Activated T-helper 1 cell treated with anti-CD3 and anti-CD28 coated beads, Interleukin-2, amount 50 U/mL, for 16 hours (primary cell): ENCODE measurements at places on chromosomes 1 and 21.
A peak's percentile ranks its signal among the peaks of the same experiment; 100 is the strongest.

GRCh38 chr21:45805321-45805720, 161.8 kb downstream of the PCBP3 start:
- DNase-seq: no peak

DNA sequence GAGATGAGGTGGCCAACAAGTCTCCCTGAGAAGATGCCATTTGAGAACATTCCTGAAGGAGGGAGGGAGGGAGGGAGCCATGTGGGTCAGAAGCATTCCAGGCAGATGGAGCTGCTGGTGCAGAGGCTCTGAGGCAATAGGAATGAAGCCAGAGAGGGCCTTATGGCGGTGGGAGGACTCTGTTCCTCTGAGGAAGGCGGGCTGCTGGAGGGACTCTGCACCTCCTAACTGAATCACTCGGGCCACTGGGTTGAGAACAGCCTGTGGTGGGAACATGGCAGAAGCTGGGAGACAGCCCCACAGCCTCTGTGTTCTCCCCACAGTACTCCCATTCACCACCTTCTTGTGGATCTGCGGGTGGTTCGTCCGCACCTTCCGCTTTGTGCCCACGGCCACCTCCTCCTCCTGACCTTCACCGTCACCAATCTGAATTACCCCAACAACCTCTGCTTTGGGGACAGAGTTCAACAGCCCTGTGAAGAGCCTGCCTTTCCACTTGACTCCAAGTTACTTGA, 2.4 kb upstream of the TMEM125 start:
- DNase-seq: no peak

GRCh38 chr1:222279591-222279990, 268.3 kb downstream of the HHIPL2 start:
- no peak for DNase-seq

DNA sequence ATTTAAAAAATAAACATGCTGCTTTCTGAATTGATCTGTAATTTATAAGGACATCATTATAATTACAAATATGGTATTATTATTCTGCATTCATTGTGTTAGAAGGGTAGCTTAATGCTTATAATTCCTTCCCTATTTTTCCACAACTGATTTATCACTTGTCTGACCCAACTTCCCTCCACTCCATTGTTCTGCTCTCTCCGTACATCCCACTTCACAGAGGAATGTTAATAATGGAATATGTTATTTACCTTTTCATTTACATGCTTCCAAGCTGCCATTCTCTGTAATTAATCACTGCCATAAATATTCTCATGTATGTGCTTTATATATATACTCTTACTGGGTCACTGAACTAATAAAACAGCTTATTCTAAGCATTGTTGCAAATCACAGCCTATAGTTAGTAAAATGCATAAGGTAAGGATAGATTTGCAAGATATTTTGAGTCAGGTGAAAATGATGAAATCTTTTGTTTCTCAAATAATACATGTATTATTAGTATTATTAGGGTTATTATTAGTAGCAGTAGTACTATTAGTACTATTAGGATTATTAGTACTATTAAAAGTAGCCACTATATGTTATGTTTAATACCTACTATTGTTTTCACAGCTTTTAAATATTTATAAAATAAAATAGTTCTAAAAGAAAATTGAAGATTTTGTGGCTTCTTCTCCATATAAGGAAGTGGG, 70.6 kb upstream of the NEK7 start:
- no peak for DNase-seq

GRCh38 chr1:220680085-220680687, 10.0 kb upstream of the C1orf115 start:
- DNase-seq: no peak

DNA sequence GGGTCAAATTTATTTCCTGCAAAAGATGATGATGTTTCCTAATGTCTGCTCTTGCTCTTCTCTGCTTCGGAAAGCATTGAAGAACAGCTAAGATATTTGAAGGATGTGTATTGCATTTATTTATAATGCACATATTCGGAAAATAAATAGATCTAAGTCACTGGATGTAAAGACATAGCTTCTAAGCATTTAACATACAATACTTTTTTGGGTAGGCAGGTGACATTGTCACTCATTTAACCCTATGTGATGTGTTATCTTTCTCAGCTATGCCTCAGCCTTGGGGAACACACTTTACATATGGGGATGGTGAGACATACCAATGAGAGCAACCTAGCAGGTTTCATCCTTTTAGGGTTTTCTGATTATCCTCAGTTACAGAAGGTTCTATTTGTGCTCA, at the start of gene OR2G2:
OR2G2 (plus strand) TSS at position 301 of the 400 bp plus-strand sequence; CDS start at position 301, 0 bp downstream.
- DNase-seq: no peak

GRCh38 chr1:28037946-28038345, 50.5 kb downstream of the EYA3 start:
- DNase-seq: no peak

DNA sequence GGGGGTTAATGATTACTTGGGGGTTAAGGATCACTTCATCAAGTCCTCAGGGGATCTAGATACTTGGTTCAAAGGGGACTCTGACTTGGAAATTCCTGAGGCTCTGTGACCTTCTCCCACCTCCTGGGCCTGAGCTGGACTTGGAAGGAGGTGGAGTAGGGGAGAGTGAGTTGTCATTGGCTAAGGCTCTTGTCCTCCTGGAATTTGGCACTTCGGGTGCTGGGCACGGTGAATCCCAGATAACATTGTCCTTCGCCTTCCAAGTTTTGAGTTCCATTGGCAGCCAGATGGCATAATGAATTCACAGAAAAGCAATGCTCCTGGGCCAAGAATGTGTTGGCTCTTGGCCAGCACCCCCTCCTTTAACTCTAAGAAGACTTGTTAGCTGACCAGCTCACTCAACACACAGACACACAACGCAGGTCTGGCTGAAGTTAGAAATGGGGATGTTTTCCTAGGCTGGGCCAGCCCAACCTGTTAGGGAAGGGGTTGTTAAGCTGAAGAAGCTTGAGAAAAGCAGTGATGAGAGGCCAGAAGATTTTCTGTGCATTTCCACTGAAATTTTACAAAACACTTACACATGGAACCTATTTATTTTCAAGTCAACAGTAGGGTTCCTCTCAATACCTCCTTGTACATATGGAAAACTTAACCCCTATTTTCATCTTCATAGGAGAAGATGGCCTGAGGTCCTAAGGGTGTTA, 29.7 kb downstream of the SLC26A9 start:
- no peak for DNase-seq

DNA sequence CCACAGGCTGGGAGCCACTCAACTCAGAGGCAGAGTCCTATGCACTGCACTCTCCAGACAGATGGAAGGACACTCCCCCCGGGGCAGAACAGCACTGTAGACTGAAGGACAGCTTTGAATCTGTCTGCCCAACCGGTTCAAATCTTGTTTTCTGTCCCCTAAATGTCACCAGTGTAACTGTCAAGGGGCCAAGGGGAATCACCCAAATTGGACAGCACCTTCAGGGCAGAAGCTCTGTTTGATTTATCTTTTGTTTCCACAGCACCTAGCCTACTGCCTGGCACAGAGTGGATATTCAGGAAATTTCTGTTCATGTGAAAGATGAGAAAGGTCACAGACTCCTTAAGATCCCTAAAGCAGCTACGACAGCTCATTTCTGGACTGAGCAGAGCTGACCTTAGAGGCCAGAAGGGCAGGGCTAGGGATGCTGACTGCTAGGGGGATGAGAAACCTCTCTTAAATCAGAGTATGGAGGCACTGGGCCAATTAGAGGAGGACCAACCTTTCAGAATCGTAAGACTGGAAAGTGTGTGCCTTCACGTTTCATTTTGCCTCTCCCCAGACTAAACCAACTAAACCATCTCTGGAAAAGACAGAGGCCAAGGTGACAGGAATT, 41.0 kb downstream of the ITPKB start:
- DNase-seq: no peak

DNA sequence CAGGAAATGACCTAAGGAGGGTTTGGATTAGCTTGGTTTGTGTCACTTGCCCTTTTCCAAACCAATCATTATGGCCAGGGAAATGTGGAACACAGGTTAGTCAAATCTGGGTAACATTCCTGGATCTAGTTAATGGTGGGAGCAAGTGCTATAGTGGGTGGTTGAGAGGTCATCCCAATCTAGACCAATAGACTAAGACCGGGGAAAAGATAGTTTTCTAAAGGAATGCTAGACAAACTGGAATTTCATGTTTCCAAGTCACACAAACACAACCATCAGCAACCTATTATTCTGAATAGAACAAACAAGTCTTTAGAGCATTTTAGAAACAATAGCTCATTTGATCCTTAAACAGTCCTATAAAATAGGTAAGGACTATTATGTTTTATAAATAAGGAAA, 4.3 kb upstream of the MAN1A2 start:
- no peak for DNase-seq

GRCh38 chr1:159936273-159936904, 9.0 kb downstream of the IGSF9 start:
- peak; percentile 85 for DNase-seq

GRCh38 chr21:38494703-38495102, 3.6 kb downstream of the ERG start:
- no peak for DNase-seq

DNA sequence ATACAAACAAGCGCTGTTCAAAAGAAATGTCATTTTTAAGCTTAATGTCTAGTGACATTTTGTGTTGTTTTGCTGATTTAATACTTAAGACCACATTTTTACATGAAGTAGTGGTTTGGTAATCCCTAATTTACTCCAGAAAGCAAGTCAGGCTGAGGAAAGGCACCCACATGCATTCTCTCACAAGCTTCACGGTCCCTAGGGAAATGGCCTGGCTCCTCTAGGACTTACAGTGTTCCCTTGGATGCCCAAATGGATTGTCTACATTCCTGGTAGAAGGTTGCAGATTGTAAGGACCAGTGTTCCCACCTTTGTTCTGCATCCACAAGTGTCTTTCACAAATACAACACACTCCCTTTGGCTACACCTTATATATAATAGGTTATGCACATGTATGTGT, 9.5 kb downstream of the GPSM2 start:
- DNase-seq: no peak

DNA sequence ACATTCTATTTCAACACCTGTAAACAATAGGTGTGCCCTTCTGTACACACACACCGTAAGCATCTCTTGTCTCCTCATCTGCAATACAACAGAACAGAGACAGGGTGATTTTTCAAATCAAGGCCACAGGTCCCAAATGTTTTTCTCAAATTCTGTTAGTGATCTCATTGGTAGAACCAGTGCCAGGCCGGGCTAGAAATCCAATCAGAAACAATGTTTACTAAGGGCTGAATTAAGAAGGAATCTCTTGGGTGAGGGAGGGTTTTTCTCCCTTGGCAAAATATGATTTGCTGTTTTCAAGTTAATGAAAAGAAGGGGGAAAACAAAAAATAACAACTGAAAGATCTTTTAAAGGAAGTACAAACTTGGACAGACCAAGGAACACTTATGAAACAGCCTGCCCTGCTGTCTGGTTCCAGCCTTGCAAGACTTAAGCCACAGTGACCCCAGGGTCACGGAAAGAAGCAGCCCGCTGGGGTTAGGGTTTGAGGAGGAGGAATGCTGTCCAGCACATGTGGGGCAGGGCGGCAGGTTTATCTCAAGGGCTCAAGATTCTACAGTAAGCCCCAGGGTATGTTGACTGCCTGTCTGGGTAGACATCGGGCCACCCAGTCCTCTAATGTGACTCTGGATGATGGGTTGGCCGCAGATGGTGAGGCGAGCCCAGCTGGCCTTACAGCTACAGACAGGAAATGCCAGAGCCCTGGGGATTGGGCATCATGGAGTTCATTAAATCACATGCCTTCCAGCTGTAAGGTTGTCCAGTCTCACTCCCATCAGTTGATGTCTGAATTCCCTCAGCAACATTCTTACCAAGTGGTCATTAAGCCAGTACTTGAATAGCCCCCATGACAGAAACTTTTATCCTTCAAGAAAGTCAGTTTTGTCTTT, 73.3 kb upstream of the SLC44A3 start:
- no peak for DNase-seq

GRCh38 chr1:43021547-43022474, 63.1 kb upstream of the SLC2A1 start:
- DNase-seq: no peak

DNA sequence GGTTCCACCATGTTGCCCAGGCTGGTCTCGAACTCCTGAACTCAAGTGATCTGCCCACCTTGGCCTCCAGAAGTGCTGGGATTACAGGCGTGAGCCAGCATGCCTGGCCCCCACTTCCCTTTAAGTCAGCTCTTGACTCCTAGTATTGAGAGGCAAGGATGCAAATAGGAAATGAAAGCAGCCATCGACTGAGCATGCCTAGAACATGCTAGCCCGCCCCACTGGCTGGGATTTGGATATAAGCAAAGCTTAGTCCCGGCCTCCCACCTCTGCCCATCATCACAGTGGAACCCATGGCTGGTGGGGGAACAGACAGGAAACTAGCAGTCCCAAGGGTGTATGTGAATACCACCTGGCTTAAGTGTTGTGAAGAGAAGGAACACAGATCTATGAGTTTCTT, 10.5 kb downstream of the C1orf167 start:
- no peak for DNase-seq

DNA sequence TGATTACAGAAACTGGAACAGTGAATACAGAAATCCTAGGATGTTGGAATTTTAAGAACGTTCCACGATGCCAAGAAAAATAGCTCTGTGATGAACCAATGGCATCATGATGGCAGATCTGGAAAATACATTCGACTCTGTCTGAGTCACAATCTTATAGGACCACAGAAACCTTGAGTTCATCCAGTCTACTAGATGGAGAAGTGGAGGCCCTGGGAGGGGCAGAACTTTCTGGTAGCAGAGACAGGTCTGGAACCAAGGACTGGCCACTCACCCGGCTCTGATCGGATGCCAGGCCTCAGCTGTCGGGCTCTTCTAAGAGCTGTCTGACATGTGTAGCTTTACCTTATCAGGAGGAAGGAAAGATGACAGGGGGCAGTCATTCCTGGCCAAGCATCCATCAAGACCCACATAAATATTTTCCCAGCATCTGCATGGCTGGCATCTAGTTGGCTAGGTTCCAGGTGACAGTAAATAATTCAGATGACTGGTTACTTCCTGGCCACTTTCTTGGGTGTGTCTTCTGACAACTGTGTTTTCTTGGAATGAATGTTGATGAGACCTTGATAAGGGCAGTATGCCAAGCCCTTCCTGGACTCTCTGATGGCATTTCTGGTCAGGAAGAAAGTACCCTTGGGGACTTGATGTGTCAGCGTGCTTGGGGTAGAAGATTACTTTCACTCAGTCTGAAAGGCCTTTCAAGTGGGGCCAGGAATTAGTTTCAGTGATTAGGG, 72.6 kb upstream of the TRABD2B start:
- no peak for DNase-seq

- no peak for DNase-seq
Measured at GRCh38 chr1:111446546-111446945, 2.5 kb downstream of the WDR77 start.

- DNase-seq: no peak
Measured at GRCh38 chr1:20551945-20552727, at the start of gene FAM43B. Gene FAM43B, plus strand, starts transcription at chr1:20552573. Its CDS starts 401 bp downstream, at chr1:20552974.

GRCh38 chr1:98030976-98031375, 110.1 kb upstream of the DPYD start:
- DNase-seq: no peak

DNA sequence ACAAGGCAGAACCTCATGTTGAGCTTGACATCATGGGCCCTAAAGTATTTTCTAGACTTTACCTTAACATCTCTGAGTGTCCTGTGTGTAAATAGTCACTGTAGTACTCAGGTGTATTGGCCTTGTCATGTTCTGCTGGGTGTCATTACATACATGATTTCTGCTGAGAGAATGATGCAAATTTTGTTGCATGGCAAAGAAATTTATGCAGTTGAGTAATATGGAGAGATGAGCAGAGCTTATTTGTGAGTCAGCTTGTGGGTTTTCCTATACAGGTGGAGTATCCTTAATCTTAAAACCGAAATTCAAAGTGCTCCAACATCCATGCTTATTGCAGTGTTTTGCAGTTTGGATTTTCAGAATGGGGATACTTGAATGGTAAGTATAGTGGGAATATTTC, 36.6 kb downstream of the RGL1 start:
- DNase-seq: no peak
